ENCODE measurements at places on chromosomes 2 and 18.

DNA sequence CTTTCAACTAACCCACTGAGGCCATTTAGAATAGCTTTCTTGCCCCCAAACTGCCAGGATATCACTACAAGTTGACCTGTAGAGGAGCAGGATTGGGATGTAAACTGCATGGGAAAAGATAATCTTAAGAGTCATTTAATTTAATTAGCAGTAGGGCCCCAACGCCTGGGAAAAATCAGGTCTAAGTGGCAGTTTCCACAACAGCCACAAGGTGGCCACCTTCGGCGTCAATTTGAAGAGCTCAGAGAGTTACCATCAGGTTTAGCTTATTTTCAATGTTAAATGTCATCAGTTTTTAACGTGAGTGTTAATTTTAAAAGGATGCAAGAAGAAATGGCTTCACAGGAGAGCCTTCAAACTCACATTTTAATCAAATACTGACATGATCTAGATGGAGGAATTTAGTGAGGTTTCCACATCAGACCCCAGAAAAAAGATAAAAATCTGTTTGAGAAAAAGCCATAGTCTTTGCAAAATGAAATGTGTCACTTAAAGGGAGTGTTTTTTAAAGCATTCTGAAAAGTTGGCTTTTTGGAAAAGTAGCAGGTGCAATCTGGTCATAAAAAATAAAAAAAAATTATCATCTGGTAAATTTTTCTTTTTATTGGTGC lies 77.3 kb upstream of the UPP2 start:
- DNase-seq = peak; percentile 53

DNA sequence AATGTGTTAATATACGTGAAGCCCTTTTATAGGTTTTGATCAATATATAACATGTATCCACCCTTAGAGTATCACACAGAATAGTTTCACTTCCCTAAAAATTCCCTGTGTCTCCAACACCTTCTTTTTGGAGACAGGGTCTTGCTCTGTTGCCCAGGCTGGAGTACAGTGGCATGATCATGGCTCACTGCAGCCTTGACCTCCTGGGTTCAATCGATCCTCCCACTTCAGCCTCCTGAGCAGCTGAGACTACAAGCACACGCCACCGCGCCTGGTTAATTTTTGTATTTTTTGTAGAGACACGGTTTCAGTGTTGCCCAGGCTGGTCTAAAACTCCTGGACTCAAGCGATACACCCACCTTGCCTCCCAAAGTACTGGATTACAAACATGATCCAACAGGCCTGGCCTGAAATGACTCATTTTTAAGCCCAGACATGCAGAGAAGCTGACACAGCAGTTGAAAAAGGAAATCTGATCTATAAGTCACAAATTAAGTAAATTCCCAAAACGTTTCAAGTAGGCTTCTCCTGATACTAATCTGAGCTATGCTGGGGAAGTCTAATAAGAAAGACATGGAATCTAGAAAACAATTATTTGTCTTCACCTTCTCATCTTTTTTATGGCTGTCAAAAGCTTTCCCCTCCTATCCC lies 2.9 kb downstream of the DUSP11 start:
- DNase-seq = no peak

GRCh38 chr2:176833671-176834070 lies 378.9 kb upstream of the HNRNPA3 start:
- DNase-seq = no peak

DNA sequence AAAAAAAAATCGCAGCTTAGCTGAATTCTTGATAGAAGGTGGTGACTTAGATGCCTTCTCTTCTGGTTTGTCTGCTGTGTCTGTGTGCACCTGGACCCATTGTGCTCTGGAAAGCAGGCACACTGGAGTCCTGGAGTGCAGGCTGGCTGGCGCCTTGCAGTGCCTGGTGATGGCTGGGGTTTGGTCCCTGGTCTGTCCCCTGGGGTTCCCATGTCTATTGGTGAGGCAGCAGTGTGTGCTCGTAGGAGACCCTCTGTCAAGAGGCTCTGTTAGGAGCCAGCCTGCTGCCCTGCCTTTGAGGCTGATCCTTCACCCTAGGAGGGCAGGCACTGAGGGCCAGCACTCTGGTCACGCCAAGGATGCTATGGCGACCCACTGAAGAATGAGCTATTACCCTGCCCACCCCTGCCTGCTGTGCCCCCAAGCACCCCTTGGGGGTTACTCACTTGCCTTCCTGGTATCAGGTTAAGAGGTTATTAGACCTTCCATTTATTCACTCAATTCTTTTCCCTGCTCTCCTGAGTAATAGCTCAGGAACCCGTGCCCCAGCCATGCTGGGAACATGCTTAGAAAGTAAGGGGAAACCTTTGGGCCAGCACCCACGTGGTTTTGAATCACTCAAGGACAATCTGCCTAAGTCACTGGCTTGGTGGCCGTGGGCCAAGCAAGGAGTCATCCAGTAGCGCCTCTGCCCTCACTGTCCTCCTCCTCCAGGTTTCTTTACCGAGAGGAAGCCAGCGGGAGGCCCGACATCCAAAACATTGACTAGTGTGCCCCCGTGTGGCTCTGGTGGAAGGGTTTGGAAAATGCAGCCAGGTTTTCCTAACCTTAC lies 284.5 kb downstream of the PRKCE start:
- peak; percentile 95 for DNase-seq

- no peak for DNase-seq
These were observed 259.3 kb downstream of the ALPK2 start for GRCh38 chr18:58369616-58370015.

GRCh38 chr2:234771980-234772732 lies 179.7 kb upstream of the SH3BP4 start:
- DNase-seq = peak; percentile 50

DNA sequence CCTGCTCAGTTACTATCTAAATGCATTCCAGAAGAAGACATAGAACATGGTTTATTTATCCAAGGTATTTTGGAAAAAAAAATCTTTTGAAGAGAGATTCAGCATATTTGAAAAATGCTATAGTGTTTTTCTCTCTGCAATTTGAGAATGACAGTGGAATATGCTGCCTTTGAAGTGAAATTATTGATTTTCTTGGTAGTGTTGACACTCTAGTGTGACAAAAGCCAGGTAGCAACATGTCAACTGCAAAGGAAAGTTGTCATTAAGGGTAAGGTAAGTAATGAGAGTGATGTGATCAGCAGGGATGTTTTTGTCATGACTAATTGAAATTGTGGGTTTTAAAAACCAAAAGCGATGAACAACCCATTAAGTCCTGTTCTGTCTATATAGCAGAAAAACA lies 1387.1 kb upstream of the TMEFF2 start:
- no peak for DNase-seq

DNA sequence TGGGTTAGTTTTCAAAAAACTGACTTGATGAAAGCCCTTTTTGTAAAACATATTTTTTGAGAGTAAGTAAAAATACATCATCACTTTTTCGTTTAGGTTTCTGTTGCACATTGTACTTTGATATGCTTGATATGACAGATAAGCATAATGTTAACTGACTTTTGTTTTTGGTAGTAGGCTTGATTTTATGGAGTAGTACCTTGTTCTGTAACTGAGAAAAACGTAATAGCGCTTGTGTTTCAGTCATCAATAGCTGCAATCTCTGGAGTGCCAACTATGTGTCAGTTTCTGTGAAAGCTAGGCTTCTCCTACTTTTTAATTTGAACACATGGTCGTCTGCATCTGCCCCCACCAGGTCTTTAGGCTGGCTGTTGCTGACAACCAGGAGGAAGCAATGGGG lies 1.3 kb downstream of the LCLAT1 start:
- no peak for DNase-seq

GRCh38 chr18:390741-391478 lies 109.6 kb downstream of the COLEC12 start:
- no peak for DNase-seq

- no peak for DNase-seq
These were observed 686.1 kb upstream of the RAB6C start for GRCh38 chr2:129293326-129293725.

DNA sequence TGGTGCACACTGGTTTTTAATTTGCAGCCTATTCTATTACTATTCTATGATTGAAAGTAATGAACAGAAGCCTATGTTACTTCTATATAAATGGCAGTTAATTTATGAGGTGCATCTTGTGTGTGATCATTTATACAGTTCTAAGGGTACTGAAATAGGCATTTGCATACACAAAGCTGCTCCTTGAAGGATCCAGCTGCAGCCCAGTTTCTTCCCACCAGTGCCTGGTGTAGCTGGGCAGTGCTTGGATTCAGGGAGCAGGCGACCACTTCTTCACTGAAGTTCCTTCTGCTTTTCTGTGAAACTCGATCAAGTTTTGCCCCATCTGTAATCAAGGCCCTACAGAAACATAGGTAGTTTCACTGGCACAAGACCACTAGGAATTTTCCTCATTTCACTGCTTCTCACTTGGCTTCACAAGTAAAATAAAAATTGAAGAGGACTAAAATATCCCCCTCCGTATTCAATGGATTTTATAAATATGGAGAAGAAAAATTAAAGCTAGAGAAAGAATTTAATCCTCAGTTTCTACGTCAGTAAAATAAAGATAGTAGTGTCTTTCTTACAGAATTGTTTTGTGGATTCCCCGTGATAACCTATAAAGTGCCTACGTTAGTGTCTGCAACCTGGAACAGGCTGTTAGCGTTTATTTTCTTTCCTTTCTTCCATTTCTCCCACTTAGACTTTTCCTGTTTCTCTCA lies 1.7 kb upstream of the LPIN2 start:
- DNase-seq = no peak

- DNase-seq = no peak
These were observed 65.9 kb downstream of the IKZF2 start for GRCh38 chr2:213085538-213085937.

GRCh38 chr2:231935207-231935524 lies 9.0 kb upstream of the NPPC start:
- DNase-seq = no peak

DNA sequence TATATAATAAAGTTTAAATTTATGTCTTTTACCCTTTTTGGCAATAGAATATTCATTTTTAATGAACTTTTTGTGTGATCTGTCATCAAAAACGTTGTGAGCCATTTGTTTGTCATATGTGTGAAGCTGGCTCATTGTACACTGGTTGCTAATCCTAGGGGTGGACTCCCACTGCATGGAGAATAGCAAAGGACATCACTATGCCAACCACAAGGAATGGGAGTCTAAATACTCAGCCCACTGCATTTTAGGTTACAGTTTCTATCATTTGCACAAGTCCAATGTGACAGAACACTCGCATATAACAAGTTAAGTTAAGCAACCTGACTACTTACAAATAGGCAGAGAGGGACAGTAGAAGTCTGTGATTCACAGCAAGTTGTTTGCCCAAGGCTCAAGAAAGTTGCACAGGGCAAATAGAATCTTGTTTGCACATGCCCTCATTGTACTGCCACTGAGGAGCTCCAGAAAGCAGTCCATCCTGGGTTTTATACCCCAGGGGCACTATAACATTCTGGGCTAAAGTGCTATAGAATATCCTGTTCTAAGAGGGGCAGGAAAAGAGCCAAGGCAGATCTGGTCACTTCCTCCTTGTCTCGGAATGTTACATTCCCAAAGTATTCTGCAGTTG lies 545.9 kb upstream of the GCFC2 start:
- no peak for DNase-seq

- no peak for DNase-seq
These were observed 462.1 kb upstream of the ID2 start for GRCh38 chr2:8219631-8220355.

- no peak for DNase-seq
These were observed 33.2 kb upstream of the GALNT3 start for GRCh38 chr2:165827016-165827920.

GRCh38 chr18:57523171-57523956 lies 63.1 kb downstream of the FECH start:
- no peak for DNase-seq

GRCh38 chr2:71882236-71882946 lies 265.3 kb downstream of the CYP26B1 start:
- DNase-seq = no peak

DNA sequence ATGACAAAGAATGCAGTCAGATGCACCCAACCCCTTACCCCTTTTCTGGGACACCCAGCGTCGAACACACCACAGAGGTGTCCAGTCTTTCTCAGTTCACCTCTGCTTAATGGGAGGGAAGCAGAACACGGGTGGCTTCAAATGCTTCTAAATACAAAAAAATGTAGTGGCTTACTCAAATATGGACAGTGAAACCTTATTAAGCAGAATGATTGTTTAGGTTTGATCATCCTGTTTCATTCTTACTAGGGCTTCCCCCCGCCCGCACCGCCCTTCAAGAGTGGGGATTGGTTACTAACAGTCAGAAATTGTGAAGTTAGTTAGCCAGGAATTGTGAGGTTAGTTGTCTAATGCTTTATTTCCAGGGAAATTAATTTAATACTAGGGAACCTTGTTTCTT lies 21.6 kb downstream of the ATG16L1 start:
- no peak for DNase-seq

- no peak for DNase-seq
These were observed 29.5 kb upstream of the CHN1 start for GRCh38 chr2:175034716-175035115.
